ENCODE measurements at places on chromosomes 3 and 15. TPM values are rescaled to one million over a fixed set of nuclear protein-coding genes. Genes with fewer than 3 reads are reported as not detected.

CCDC191 gene
- 2.9 TPM for total RNA-seq

ATP13A4 gene
- total RNA-seq, result 1.1 TPM

DNA sequence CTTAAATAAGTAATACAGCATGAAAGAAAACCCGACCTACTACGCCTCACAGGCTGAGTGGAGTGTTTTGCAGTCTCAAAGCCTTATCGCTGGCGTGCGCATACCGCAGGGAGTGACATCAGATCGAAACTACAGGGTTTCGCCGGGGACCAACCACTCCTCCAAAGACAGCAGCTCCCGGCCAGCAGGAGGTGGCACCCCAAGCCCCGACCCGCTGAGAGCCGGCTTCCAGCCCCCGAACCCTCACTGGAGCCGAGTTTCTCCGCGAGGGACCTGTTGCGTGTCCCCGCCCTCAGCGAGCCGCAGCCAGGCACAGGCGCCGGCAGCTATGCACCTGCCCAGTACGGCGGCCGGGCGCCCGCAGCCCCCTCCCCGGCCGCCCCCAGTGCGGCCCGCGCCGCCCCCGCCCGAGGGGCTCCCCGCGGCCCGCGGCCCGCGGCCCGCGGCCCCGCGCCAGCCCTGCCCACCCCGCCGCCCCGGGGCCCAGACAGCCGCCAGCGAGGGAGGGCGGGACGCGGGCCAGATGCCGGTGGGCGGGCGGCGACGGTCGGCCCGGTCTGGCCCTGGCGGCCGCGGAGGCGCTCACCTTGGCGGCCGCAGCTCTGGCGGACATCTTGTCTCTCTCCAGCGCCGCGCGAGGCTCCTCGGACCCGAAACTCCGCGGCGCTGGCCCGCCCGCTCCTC is 710 bp downstream of the TJP1 start:
- H3K4me3 ChIP-seq, result peak overlapping the region; percentile 4
- H3K27me3 ChIP-seq, result peaks cover 67% of the 10 kb centered on the region
- peaks cover 15% of the 10 kb centered on the region for H3K4me1 ChIP-seq
- peak; percentile 37 for DNase-seq
- H3K27ac ChIP-seq, result no peak overlapping the region

NR2E3 gene
- not detected for total RNA-seq

DNA sequence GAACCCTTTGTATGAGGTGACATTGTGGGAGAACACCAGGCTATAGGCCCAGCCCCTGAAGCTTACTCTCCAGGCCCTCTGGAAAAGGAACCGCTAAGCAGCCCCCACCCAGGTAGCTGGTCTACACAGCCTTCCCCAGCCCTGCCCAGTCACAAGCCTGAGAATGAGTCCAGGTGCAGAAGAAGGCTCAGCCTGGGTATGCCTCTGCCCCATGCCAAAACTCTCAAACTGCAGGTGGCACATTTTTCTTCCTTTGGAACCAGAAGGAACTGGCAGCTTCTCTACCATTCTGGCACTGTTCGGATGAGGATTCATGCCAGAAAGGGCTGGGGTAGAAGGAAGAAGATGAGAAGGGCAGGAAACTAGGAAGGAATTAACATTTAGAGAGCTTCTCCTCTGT is 23.7 kb upstream of the TBC1D21 start:
- H3K4me3 ChIP-seq, result no peak overlapping the region
- no peaks in the 10 kb centered on the region for H3K27me3 ChIP-seq
- H3K36me3 ChIP-seq, result no peaks in the 10 kb centered on the region
- no peak for DNase-seq
- no peaks in the 10 kb centered on the region for H3K4me1 ChIP-seq
- no peak overlapping the region for H3K27ac ChIP-seq

DNA sequence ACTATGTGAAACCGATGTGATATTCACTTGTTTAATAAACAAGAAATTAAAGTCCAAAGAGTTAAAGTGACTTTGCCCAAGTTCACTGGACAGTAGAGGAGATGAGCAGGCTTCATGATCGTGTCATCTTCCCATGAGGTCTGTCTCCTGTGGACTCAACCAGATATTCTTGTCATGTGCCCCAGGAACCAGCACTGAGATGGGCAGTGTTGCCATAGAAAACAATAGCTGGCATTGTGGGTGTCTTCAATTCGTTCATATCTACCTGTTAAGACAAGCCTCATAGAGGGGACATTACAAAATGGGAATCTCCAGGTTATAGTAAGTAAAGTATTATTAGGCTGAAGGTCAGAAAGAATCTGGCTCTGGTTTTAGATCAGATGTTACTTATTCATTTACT is 184.8 kb upstream of the BCL6 start:
- H3K36me3 ChIP-seq, result peaks cover 12% of the 10 kb centered on the region
- H3K27ac ChIP-seq, result no peak overlapping the region
- H3K27me3 ChIP-seq, result peaks cover 3% of the 10 kb centered on the region

ABI3BP gene
- not detected for total RNA-seq

LRTM1 gene
- not detected for total RNA-seq

DNA sequence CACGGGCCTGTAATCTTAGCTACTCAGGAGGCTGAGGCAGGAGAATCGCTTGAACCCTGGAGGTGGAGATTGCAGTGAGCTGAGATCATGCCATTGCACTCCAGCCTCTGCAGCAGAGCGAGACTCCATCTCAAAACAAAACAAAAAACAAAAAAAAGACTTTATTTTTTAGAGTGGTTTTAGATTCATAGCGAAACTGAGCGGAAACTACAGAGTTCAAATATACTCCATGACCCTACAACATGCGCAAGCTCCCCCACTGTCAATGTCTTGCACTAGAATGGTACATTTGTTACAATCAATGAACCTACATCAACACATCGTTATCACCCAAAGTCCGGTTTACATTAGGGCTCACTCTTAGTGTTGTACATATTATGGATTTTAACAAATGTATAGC is 2.2 kb upstream of the CRTAP start:
- H3K4me1 ChIP-seq, result peaks cover 38% of the 10 kb centered on the region
- no peaks in the 10 kb centered on the region for H3K27me3 ChIP-seq
- H3K4me3 ChIP-seq, result no peak overlapping the region
- peaks cover 6% of the 10 kb centered on the region for H3K36me3 ChIP-seq
- DNase-seq, result no peak

DNA sequence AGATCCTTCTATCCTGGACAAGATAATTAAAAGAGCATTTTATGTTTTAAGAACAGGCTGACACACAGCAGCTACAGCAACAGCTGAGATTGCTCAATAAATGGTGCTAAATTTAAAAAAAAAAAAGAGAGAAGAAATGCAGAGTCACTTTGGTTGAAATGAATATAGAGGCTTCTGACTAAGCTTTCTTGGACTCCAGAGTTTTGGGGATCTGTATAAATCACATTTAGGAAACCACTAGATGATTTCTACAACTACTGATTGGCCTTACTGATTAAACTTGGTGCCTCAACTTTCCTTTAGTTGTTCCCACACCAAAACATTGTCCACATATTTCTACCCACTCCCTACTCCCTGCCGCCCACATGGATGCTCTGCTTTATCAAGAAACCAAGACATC is 132.9 kb upstream of the ZBTB20 start:
- no peaks in the 10 kb centered on the region for H3K4me1 ChIP-seq
- no peak overlapping the region for H3K27ac ChIP-seq
- no peaks in the 10 kb centered on the region for H3K36me3 ChIP-seq
- DNase-seq, result no peak
- H3K27me3 ChIP-seq, result no peaks in the 10 kb centered on the region

NSUN3 gene
- 14.0 TPM for total RNA-seq

SMCO1 gene
- not detected for total RNA-seq

- peaks cover 95% of the 10 kb centered on the region for H3K4me1 ChIP-seq
- H3K27me3 ChIP-seq, result no peaks in the 10 kb centered on the region
- H3K36me3 ChIP-seq, result peaks cover 36% of the 10 kb centered on the region
- H3K27ac ChIP-seq, result no peak overlapping the region
- no peak for DNase-seq
Measured at GRCh38 chr15:67142767-67143100, 77.3 kb downstream of the SMAD3 start.

DNA sequence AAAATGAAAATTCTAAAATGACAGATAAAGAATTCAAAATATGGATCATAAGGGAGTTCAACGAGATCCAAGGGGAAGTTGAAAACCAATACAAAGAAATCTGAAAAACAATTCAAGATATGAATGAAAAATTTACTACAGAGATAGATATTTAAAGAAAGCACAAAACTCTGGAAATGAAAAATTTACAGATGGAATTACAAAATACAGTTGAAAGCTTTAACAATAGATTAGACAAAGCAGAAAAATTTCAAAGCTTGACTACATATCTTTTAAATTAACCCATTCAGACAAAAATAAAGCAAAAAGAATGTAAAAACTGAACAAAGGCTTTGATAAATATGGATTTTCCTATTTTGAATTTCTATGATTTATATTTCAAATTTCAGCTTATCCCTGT is 211.1 kb downstream of the SLC9A9 start:
- no peaks in the 10 kb centered on the region for H3K4me1 ChIP-seq
- no peak overlapping the region for H3K27ac ChIP-seq
- no peaks in the 10 kb centered on the region for H3K27me3 ChIP-seq

MKRN3 gene
- 2.9 TPM for total RNA-seq

GRCh38 chr3:159077860-159078259 is 276.0 kb downstream of the MFSD1 start:
- H3K36me3 ChIP-seq, result no peaks in the 10 kb centered on the region
- H3K27ac ChIP-seq, result no peak overlapping the region
- no peaks in the 10 kb centered on the region for H3K27me3 ChIP-seq
- H3K4me3 ChIP-seq, result no peak overlapping the region
- DNase-seq, result no peak
